Skin of body (tissue), 3 donors: ENCODE measurements at places on chromosomes 4 and X.

GRCh38 chr4:185005219-185005819 lies 13.0 kb upstream of the HELT start:
- DNase-seq: peak; percentile 20

- no peak for DNase-seq
These were observed 660 bp upstream of the HSPA4L start for GRCh38 chr4:127781300-127782024.

DNA sequence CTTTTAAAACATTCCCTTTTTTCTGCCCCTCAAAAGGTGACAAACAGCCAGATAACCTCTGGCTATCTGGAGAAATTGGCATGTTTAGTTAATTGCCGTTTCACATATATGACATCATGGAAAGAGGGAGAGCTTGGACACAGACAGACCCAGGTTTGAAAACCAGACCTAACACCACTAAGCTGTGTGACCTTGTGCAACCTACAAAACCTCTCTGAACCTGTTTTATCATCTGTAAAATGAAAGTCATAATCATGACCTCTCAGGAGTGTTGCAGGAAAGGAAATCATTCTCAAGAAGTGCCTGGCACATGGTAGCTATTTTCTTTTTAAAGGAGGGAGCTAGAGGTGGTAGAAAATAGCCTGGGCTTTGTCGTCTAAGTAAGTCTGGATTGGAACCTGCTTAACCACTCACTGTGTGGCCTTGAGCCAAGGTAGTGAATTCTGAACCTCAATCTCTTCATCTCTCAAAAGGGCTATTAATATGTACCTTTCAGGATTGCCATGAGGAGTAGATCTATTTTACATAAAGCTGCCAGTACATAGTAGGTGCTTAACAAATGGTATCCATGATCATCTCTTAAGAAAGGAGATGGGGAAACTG lies 363.5 kb downstream of the BCOR start:
- DNase-seq: no peak

GRCh38 chrX:133859860-133860259 lies 125.5 kb downstream of the GPC3 start:
- peak; percentile 25 for DNase-seq

- no peak for DNase-seq
These were observed 935.6 kb downstream of the PDHA2 start for GRCh38 chr4:96775501-96775900.

DNA sequence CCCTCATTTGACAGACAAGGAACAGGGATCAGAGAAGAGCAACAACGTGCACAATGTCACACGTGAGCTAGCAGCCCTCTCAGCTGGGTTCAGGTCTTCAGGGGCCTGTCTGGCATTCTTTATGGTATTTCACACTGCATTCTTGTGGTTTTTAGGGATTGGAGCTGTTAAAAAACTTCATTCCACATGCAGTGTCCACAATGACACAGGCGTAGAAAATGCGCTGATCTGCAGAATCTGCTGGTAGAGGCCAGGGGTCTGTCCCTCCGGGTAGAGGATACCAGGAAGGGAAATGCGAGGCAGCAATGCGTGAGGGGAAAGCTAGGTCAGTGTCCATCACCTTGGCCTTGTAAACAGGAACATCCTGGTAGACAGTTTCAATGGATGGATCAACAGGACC lies 36.6 kb downstream of the MAP7D3 start:
- peak; percentile 48 for DNase-seq

DNA sequence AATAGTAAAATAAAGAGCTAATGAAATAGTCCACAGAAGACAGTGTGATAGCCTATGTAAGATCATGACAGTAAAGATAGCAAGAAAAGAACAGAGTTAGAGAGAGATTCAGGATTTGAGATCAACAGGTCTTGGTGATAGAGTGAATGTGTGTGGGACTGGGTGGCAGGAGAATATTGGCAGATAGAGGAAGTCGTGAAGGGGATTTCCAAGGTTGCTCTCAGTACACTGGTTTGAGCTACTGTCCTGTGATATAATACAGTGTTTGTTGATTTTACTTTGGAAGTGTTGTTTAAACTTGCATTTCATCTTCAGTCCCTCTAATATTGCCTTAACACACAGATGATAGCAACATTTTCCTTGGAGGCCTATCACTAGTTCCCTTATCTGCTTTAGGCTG lies 44.1 kb downstream of the DTHD1 start:
- no peak for DNase-seq

DNA sequence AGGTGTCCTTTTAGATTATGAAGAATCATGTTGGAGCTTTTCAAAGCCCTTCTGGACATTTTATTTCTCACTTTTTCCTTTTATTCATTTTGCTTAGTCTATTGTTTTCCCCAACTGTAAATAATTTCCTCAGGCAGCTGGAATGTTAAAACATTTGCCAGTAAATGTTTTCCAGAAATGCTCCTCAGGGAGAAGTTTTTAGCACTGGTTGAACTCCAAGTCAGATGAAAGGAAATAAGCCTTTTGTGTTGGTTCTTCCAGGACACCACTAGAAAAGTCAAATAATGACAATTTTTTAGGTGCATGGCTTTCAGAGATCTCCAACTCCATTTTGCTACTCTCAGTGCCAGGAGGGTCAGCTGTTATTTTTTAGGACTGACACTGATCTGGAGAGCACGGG lies 127.9 kb downstream of the IL13RA2 start:
- peak; percentile 66 for DNase-seq

GRCh38 chr4:33060674-33061542 lies 2340.7 kb downstream of the PCDH7 start:
- DNase-seq: peak; percentile 25

DNA sequence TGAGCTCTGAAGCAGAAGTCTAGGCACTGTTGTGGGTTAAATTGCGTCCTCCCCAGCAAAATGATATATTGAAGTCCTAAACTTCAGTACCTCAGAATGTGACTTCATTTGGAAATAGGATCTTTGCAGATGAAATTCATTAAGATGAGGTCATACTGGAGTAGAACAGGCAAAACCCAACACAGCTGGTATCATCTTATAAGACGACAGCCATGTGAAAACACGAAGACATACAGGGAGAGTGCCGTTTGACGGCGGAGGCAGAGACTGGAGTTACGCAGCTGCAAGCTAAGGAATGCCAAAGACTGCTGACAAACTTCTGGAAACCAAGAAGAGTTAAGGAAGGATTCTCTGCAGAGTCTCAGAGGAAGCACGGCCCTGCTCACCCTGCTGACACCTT lies 241.5 kb downstream of the MAML3 start:
- peak; percentile 82 for DNase-seq

DNA sequence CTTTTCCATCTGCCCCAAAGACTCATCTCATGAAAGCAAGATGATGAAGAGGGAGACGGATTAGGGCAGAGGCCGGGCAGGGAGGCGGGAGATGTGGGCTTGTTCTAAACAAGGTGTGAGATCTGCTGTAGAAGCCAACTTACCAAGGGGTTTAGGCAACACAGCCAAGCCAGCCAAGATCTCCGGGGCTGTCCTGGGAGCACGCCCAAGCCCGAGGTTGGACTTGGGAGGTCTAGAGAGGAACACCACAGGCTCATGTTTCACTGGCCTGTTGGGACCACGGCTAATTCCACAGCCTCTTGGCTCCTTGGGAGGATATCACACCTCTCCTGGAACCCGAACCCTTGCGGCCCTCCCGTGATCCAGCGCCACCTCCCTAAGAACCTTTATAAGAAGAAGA lies 171.4 kb downstream of the CRLF2 start:
- no peak for DNase-seq

GRCh38 chr4:123596805-123597204 lies 200.2 kb downstream of the SPRY1 start:
- DNase-seq: no peak
